ENCODE measurements at places on chromosomes 4 and X.

- no peak for DNase-seq
Measured at GRCh38 chr4:175066923-175067627, 148.9 kb downstream of the ADAM29 start.

DNA sequence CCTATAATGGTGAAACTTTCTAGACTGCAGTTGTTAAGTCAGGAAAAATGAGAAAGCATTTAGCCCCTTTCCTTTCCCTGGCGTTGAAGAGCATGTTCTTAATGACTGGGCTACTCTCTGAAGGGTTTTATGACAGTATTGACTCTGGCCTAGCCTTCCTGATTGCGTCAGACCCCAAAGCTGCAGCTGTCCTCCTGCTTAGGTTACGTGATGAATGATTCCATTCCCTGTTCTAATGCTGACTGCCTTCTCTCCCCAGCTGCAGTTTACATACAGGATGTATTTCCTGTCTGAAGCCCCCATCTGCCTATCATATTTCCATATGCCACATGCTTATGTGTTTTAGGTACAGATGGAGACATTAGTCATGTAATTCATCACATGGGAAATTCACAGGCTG is 105.8 kb upstream of the EGFL6 start:
- DNase-seq: peak; percentile 93

GRCh38 chr4:36142504-36142903 is 101.8 kb downstream of the ARAP2 start:
- no peak for DNase-seq

GRCh38 chr4:146976145-146976544 is 30.5 kb upstream of the TTC29 start:
- DNase-seq: no peak

DNA sequence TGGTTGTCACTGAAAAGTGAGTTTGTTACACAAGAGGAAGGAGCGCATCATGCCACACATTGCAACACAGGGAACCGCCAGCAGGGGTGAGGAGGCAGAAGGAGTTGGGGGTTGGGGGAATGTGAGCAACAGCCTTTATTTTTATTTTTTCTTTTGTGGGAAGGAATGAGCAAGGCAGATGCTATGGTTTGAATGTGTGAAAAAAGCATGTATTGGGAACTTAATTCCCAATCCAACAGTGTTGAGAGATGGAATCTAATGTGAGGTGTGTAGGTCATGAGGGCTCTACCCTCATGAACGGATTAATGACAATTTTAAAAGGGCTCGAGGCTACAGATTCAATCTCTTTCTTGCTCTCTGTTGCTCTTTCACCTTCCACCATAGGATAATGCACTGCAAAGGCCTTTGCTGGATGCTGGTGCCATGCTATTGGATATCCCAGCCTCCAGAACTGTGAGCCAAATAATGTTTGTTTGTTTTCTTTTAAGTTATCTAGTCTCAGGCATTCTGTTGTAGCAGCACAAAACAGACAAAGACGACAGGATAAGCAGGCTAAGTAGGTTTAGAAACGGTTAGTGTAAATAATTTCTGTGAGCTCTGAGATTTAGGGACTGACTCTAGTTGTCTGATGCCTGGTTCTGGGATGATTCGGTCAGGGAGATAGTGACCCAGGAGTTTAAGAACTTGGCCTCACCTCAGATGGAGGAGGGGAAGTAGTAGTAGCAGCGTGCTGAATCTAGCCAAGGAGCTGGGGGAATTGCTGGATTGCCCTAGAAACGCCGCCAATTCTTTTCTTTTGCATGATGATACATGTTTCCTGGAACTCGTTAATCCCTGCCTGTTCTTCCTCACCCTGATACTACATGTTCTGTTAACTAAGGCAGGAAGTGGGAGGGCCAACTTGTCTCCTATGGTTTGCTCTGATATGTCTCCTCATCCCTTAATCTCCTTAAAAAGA is 156.6 kb upstream of the CTSO start:
- DNase-seq: peak; percentile 18

DNA sequence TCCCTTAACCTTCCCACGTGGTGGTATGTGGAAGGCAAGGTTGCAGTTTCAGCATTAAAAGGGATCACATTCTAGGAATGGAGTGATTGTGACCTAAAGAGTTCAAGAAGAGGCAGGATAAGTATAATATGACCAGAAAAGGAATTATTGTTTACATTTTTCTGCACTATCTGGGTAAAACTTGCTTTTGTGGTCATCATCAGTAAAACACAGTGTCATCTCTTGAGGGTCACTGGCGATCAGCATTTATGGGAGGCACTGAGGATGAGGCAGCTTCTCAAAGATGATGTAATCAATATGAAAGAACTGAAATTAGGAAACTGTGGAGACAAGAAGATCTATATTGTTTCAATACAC is 88.7 kb downstream of the CFAP299 start:
- DNase-seq: no peak

DNA sequence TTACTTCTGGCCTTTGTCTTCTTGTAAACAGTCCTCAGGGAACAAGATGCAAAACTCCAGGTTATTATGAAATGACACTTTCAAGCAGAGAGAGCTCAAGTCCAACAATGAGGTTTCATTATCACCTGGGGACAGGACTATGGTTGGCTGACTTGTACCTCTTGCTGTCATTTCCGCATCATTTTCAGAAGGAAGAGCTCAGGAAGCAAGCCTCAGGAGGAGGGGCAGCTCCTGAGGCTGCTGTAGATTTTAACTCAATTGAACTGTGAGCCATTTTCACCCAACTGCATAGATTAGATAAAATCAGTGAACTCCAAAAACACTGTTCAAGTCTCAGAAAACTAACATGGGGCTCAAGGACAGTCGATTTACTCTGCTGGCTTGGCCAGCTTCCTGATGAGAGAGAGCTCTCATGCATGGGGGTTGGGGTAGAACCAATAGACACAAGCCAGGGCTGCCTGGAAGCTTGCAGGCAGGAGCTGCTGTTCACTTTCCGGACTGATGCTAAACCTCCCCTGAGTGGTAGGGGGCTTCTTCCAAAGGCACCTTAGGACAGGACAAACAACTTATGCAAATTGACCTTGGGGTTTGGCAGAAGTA is 23.6 kb downstream of the TMEM255A start:
- no peak for DNase-seq

DNA sequence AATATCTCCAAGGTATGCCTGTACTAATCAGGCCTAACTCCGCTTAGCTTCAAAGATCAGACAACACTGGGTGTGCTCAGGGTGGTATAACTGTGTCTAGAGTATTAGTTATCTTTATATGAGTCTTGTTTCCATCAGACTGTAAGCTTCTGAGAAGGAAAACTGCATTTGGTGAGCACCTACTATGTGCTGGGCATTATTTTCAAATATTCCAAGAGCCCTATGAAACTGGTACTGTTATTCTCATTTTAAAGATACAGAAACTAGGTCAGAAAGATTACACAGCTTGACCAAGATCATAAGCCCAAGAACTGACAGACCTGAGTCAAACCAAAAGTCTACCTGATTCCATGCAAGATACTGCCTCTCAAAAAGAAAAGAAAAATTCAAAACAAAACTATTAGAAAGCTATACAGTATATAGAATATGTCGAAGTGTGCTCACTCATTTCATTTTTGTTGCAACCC is 44.4 kb downstream of the LRBA start:
- no peak for DNase-seq

- no peak for DNase-seq
Measured at GRCh38 chrX:115719171-115719570, 158.2 kb downstream of the PLS3 start.

DNA sequence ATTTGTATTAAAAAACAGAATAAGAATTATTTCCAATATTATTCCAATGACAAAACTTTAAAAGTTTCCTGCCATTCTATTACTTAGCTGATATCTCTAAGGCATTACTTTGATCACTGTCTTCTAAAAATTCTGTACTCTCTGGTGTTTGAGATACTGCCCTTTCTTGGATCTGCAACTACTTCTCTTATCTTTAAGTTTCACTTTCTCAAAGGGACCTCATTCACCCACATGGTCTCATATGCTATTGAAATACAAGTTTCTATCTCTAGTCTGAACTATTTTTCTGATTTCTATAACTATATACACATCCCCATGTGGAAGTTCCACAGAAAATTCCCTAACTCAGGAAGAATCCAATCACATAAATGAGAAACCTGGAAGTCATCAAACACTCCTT is 22.2 kb downstream of the TMPRSS11E start:
- DNase-seq: no peak

- no peak for DNase-seq
Measured at GRCh38 chr4:118740869-118741268, 55.7 kb downstream of the METTL14 start.

DNA sequence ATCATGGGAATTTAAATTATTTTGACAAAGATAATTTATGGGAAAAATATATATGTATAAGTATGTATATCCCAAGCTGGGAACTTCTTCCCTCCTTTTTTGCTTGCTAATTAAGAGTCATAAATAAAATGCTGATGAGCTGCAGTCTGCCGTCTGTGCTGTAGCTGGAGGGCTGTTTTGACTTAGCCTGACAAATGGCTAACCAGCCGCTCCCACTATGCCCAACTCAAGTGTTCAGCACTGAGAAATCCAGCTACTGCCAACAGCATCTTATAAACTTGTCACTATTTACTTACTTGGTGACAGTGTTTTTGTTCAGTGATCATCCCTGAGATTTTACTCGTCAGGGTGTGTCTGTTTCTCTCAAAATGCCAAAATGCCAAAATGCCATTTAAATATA is 171.2 kb upstream of the PGRMC2 start:
- no peak for DNase-seq

- no peak for DNase-seq
Measured at GRCh38 chrX:19864736-19865135, 22.7 kb downstream of the SH3KBP1 start.

GRCh38 chr4:15751153-15751552 is 27.0 kb upstream of the CD38 start:
- no peak for DNase-seq

DNA sequence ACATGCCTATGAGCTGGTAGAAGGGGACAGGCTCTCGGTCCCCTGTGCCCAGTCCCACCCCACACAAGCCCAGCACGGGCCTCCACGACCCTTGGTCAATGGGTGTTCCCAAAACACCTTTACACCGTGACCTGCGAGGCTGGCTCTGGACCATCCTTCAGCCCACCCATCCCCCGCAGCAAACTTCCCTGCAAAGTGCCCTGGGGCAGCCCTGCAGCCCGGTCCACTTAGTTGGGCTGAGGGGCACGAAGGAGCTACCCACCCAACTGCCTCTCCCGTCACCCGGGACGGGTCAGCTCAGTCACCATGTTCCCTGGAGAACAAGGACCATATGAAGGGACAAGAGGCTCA is 23.4 kb downstream of the WDR1 start:
- no peak for DNase-seq

GRCh38 chr4:122170775-122171174 is 18.6 kb downstream of the BLTP1 start:
- no peak for DNase-seq

DNA sequence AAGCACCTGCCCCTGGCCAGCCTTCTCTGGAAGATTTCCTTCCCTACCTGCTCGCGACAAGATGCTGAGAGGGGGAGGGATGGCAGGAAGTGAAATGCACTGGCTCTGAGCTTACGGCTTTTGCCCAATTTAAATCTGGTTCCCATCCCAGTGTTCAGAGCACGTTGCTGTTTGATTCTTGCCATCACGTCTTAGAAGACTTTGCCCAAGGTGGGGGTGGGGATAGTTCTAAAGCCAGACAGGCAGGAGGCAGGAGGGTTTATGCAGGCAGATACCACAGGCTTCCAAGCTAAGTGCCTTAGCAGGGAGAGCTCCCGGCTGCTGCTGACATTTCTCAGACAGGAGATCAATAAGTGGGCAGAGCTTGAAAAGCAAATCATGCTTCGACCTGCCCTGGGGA is 393.9 kb downstream of the MID1IP1 start:
- DNase-seq: no peak

DNA sequence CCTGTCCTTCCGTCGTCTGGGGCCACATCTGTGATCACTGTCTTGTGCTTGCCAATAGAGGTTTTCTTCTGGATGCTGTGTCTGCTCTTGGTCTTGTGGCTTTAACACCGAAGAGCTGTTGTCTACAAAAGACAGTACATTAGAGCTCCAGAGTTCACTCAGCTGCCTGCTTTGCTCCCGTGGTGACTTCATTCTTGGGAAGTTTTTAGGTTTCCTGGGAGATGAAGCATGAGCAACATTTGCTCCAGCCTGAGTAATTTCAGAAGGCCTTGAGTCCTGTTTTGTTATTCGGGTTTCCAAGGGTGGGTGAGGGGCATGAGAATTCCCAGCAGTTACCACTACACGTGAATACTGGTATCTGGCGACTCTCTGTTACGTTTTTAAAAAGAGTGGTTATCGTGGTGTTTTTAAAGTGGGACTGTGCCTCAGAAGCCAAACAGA is 189.2 kb downstream of the SHROOM3 start:
- peak; percentile 98 for DNase-seq

- peak; percentile 18 for DNase-seq
Measured at GRCh38 chr4:115187136-115187535, 73.7 kb upstream of the NDST4 start.

DNA sequence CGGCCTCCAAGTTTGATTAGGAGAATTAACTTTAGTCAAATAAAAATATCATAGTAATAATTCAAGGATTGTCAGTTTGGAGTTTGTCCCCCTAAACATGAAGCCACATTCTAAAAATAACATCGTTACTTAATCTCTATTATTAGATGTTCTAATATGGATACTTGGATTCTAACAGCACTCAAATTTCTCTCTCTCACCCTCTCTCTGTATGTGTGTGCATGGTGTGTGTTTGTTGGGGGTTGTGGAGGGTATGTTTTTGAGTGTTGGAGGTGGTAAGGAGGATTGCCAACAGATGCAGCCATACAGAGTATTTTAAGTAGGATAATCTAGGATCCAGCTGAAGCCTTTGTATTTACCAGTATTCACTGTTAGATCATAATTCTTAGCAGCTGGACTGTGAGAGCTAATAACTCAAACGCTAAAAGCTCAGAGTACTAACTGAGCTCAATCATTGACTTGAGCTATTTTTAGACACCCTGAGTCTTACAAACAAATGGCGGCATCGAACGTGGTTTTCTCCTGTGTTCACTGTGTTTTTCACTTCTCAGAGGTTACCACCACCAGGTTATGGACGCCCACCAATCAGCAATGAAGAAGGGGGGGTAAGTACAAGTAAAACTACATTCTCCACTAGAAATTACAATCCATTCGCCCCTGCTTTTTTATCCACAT is 8.8 kb downstream of the ENAM start:
- no peak for DNase-seq

DNA sequence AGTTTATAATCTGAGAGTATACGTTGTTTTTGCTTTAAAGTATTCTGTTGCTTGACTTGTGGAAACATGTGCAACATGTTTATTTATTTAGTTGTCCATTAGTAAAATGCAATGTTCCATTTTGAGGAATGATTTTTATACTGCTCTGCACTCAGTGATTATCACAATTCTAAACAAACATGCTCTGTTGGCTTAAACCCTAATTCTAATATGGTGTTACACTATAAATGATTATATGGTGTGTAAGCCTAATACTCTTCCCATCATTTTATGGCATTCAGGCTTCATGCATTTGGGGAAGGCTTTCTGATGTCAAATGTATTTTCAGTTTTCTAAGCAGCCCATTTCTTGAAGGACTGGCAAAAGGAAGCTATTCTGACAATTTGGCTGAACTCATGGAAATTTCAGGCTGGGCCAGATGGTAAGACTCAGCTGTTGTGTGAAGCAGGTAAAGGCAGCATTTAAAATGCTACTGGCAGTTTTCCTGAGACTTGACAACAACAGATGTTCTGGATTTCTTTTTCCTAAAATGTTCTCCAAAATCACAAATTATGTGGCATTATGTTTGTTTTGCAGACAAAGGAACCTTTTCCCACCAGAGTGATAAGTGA is 336.7 kb upstream of the GNPDA2 start:
- DNase-seq: no peak

All from astrocyte (in vitro differentiated cells and primary cell).